ENCODE measurements at places on chromosomes 2 and 18.

- no peak for DNase-seq
These were observed 178.9 kb downstream of the FHOD3 start for GRCh38 chr18:36476433-36476832.

DNA sequence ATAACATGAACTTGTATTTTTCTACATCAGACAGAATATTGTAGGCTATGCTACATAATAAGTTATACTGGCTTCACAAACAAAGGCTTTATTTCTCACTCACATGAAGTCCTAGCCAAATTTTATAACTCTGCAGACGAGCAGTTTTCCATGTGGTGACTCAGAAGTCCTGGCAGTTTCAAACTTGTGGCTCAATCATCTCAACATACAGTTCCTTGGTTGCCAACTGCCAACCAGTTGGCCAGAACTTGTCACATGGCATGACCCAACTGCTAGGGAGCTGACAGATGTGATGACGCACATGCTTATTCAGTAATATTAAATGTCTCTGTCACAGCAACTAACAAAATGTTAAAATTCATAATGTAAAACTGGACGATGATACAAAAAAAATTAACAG is 63.8 kb upstream of the ZC3H15 start:
- DNase-seq, result peak; percentile 91

DNA sequence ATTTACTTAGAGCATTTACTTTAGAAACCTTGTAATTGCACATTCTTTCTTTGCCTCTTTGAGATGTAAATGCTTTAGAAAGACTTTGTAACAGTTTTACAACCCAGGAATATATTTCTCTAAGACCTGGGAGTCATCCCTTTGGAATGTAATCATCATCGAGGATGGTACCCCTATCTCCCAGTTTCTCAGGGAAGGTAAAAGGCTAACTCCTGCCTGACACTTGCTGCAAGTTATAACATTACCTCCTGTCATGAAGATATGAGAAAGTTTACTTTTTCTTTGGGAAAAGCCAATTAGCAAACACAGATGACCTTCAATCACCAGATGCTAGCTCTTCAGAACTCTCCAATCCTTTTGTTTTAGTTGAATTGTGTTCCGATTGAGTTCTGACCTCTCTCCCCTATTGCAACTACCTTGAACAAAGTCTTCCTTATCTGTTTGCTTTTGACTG is 420.3 kb upstream of the FSIP2 start:
- DNase-seq, result no peak

- DNase-seq, result no peak
These were observed 39.5 kb downstream of the PKDCC start for GRCh38 chr2:42087137-42087856.

- DNase-seq, result no peak
These were observed 309.9 kb downstream of the LRP1B start for GRCh38 chr2:141820893-141821292.

GRCh38 chr2:154549869-154550268 is 148.6 kb upstream of the KCNJ3 start:
- DNase-seq, result peak; percentile 17

GRCh38 chr2:10305254-10305635 is 2.5 kb downstream of the HPCAL1 start:
- no peak for DNase-seq

GRCh38 chr2:158973116-158973956 is 4.9 kb downstream of the TANC1 start:
- peak; percentile 24 for DNase-seq

GRCh38 chr2:96763511-96764252 is 3.0 kb downstream of the CNNM4 start:
- DNase-seq, result no peak

- no peak for DNase-seq
These were observed 44.2 kb upstream of the DYNC2LI1 start for GRCh38 chr2:43729491-43730174.

GRCh38 chr2:106274668-106275067 is 80.6 kb upstream of the UXS1 start:
- no peak for DNase-seq

GRCh38 chr2:230893338-230893737 is 28.6 kb downstream of the ITM2C start:
- no peak for DNase-seq

DNA sequence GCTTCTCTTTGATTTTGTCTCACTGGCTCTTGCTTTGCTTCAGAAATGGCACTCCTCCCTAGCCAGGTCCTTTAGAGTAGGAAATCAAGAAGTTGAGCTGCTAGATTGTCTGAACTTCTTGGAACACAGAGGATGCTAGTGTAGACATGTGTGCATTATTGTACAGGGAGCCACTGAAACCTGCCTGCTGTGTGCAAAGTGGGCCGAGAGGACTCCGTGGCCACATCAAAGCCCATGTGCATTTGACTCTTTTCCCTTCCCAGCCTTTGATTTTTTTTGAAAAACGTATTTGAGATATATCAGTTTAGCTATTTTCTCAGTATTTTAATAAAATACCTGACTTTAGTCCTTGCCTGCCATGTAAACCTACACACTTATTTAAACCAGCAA is 83.1 kb downstream of the TMEM247 start:
- no peak for DNase-seq

DNA sequence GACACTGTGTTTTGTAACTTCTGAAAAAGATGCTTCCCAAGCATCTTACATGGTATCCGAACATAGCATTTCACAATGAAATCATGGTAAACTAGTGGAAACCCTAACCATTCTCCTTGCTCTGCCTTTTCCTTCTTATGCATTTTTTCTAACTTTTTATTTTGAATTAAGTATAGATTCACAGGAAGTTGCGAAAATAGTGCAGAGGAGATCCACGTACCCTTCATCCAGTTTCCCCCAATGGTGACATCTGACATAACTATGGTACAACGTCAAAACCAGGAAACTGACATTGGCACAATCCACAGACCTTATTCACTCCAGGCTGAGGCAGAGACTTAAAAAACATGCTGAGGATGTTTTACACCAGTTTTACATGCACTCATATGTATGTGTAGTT is 38.3 kb downstream of the AAK1 start:
- no peak for DNase-seq

DNA sequence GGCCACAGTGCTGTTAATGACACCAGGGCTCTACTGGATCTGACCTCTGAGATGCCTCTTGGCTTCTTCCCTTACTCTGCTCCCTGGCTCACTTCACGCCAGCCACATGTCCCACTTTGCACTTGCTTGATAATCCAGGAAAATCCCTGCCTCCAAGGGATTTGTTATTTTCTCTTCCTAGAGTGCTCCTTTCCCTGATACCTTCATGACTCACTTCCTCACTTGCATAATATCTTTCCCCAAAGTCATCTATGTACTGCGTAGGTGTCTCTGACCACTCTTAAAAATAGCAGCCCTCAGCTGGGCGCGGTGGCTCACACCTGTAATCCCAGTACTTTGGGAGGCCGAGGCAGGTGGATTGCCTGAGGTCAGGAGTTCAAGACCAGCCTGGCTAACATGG is 572.3 kb downstream of the PLCL1 start:
- DNase-seq, result no peak

DNA sequence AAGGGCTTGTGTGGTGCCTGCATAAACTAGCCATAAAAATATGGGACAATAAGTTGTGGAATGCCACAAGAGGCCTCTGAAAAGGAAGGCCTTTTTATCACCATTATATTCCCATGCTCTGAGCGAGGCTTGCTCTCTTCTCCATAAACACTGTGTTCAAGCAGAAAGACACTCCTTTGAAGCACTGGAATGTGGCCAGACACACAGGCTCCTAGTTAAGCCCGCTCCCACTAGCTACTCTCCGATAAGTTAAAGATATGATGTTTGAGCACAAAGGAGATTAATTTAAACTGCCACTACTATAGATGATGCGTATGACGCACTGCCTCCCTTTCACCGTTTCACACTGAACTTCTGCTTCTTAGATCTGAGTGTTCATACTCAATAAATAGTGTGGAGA is 188.7 kb upstream of the TWIST2 start:
- no peak for DNase-seq

- DNase-seq, result no peak
These were observed 668 bp upstream of the ANKRD12 start for GRCh38 chr18:9135912-9136314.

DNA sequence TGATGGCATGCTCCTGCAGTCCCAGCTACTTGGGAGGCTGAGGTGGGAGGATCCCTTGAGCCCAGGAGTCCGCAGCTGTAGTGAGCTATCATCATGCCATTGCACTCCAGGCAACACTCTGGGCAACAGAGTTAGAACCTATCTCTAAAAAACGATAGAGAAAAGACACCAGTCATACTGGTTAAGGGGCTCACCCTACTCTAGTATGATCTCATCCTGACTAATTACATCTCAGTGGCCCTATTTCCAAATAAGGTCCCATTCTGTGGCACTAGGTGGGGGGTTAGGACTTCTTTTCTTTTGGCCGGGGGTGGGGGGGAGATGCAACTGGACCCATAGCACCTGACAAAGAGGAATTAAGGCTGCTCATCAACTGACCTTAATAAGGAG is 163.2 kb upstream of the NCK2 start:
- no peak for DNase-seq

DNA sequence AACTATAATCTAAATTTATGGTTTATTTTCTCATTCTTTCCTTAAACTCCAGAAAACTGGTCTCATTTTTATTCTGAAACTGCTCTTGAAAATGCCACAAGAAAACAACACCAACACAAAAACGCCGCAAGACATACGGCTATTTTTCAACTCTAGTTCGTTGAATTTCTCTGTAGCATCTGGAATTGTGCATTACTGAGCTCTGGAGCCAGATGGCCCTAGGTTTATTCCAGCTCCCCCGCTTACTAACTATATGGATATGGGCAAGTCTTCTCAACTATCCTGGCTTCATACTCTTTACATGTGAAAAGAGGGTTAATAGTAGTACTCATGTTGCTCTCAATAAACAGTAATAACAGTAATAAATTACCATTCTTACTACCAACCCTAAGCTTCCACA is 19.9 kb downstream of the FAM98A start:
- no peak for DNase-seq

DNA sequence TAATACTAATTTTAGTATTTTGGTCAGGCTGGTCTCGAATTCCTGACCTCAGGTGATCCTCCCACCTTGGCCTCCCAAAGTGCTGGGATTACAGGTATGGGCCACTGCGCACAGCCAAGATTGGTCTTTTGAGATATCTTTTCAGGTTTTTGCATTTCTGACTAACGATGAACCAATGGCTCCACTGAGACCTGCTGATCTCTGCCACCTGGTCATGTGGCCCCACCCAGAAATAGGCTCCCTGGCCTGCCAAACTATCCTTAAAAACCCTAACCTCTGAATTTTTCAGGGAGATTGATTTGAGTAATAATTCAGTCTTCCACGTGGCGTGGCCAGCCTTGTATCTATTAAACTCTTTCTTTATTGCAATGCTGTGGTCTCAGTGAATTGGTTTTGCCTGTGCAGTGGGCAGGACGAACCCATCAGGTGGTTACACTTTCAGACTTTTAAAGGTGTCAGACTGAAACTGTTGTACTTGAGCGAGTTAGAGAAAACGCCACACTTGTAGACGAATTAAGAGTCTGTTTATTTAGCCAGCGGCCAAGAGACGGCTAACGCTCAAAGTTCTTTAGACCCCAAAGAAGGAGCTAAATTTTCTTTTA is 85.8 kb upstream of the MSH6 start:
- DNase-seq, result no peak

GRCh38 chr2:234571620-234572407 is 74.9 kb upstream of the ARL4C start:
- DNase-seq, result no peak

GRCh38 chr2:32068-32467 is 14.2 kb downstream of the FAM110C start:
- no peak for DNase-seq

DNA sequence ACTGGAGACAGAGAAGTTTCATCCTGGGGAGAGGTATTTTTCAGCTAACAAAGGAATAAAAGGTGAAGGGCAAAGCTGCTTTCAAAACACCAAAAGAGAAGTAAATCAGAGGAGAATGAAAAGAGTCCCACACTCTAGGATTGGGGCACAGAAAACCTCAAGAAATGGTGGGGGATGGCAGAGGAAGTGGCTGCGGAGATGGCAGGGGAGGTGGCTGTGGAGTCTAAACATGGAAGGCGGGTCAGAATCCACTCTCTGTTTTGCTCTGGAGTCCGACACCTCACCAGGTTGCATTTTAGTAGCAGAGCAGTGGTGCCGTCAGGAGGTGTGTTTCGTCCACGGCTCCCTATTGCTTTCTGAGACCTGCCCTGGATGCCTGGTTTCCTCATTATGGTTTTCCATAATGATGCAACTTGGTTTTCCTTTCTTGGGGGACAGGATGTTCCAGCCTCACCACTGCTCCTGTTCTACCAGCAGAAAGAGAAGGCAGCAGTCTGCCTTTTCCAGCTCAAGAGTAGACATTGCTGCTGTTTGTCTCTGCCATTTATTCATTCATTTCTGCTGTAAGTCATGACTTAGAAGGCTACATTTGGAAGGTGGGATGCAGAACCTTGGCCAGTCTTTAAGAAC is 188.7 kb downstream of the ANKRD44 start:
- DNase-seq, result no peak

DNA sequence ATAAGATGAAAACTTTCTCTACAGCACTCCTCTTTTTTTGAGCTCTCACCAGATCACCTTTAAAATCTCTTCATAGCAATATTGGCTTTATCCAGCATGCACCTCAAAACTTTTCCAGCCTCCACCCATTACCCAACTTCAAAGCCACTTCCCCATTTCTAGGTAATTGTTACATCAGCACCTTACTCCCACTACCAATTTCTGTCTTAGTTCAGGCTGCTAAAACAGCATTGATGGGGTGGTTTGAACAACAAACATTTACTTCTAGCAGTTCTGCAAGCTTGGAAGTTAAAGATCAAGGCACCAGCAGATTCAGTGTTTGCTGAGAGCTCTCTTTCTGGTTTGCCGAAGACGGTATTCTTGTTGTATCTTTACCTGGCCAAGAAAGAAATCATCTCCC is 114.0 kb upstream of the SLC39A10 start:
- no peak for DNase-seq

- no peak for DNase-seq
These were observed 102.2 kb downstream of the VIT start for GRCh38 chr2:36798724-36799123.

- no peak for DNase-seq
These were observed 229.4 kb downstream of the HAUS1 start for GRCh38 chr18:46333431-46334135.

- DNase-seq, result no peak
These were observed 358.8 kb downstream of the CMPK2 start for GRCh38 chr2:6506859-6507258.

GRCh38 chr18:69817335-69817940 is 130.2 kb downstream of the CD226 start:
- peak; percentile 74 for DNase-seq

- peak; percentile 35 for DNase-seq
These were observed 59.7 kb downstream of the EXOC6B start for GRCh38 chr2:72765997-72766609.

GRCh38 chr2:241692448-241692847 is 5.8 kb upstream of the DTYMK start:
- peak; percentile 75 for DNase-seq

GRCh38 chr2:69753659-69754363 is 11.9 kb downstream of the ANXA4 start:
- no peak for DNase-seq
